Mammary epithelial cell (primary cell): ENCODE measurements at places on chromosomes 1 and 21. TPM values are rescaled to one million over a fixed set of nuclear protein-coding genes. Genes with fewer than 3 reads are reported as not detected.

DNA sequence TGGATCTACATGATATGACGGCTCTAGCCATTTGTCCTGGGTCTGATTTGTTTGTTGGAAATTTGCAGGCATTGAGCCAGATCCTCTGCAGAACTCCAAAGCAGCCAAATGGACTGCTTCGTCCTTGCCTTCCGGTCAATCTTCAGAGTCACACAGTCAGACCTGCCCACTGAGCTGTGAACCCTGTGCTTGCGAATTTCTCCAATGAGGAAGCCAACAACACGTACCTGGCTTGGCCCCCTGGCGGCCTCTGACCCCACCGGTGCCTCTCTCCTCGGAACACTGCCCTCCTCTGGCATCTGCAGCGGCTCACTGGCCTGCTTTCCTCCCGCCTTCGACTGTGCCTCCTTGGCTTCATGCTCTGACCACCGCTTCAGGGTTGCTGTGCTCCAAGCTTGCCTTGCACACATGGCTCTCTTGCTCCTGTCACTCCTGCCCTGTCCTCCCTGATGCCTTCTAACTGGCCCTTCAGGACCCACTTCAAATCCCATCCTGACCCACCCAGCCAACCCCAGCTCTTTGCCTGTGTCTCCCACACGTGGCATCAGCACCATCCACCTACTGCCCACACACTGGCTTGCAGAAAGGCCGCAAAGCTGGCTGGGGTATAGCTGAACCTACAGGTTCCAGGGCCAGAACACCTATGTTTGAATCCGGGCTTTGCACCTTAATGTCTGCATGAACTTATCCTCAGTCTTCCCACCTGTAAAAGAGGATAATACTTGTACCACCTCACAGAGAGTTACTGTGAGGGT is 128.2 kb downstream of the KCNN3 start:
- DNase-seq = no peak

DNA sequence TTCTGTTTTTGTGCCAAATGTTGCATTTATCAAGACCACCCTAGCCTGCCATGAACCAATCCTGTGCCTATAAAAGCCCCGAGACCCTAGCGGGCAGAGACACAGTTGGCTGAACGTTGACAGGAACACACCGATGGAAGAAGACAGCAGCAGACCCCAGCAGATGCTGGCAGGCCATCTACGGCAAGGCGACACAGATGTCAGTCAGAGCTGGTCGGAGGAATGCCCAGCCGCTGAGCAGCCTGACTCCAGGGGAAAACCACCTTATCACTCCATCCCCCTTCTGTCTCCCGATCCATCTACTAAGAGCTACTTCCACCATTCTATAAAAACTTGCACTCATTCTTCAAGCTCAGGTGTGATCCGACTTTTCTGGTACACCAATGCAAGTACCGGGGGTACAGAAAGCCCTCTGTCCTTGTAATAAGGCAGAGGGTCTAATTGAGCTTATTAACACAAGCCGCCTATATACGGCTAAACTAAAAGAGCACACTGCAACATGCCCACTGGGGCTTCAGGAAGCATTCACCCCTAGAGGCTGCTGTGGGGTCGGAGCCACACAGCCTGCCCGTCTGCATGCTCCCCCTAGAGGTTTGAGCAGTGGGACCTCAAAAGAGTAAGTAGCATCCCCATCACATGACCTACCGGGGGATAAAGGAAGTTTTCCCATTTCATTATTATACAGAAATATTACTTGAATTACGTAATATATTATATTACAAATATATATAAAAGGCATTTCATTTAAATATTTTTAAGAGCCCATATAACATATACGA is 1156.3 kb upstream of the B3GALT2 start:
- no peak for DNase-seq

DNA sequence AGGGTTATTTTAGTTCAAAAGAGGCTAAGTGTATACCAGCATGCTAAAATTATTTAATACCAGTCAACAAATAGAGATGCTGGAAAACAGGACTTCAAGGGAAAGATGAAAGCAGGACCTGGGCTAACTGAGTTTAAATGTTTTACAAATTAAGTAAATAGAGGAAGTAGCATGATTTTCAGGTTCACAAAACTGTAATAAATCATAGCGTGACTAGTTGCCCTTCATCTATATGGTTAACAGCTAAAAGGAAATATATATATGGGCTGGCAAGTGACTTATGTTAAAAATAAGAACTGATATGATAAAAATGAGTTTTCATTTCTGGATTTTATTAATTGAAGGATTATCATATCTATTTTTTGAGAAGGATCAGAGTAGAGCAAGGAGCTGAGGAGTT is 25.6 kb downstream of the DPYD start:
- DNase-seq = no peak

OR14K1 gene
- polyA plus RNA-seq = not detected
